ENCODE measurements at places on chromosomes 5 and 9.

DNA sequence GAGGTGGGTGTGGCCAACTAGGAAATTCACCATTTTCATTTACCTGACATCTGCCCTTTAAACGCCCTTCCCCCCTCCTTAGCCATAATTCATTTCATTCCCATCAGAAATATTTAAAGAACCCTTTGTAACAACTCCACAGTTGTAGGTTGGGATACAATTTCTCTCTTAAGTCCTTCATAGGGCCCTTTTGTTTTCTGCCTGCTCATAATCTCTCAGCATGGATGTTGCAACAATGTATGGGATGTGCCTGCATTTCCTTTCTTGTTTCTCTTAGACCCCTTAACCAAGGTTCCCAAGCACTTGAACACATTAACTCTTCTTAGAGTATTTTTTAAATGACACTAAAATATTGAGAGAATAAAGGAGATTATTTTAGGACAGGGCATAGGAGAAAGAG, 51.7 kb upstream of the MYO10 start:
- no peak for DNase-seq

DNA sequence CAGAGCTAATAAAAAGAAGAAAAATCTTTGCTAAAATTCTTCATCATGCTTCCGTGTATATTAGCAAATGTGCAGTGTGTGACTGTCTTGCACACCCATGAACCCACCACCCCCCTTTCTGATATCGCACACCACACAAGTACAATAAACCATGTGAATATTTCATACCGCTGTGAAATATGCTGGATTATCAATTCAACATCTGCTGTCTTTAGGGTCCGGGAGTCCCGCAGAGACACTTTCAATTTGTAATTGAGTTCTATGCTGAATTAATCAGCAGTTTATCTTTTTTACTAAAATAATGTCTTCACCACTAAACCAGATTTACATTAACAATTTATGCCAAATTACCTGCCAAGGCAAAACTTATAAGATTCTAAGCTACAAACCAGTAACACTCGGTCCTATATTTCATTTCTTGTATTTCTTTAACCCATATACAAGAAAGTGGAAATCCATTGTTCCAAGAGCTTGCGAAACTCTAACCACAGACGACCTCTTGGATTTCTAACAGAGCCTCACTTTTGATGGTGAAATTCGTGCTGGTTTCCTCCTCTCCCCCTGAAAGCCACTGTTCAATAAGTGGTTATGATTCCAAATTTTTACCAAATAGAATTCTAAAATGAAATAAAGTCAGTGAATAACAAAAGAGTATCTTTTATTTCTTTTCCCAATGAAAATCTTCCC, 44.2 kb downstream of the PSMB7 start:
- no peak for DNase-seq

- DNase-seq, result no peak
Observed at GRCh38 chr9:87125819-87126218, 178.5 kb upstream of the GAS1 start.

DNA sequence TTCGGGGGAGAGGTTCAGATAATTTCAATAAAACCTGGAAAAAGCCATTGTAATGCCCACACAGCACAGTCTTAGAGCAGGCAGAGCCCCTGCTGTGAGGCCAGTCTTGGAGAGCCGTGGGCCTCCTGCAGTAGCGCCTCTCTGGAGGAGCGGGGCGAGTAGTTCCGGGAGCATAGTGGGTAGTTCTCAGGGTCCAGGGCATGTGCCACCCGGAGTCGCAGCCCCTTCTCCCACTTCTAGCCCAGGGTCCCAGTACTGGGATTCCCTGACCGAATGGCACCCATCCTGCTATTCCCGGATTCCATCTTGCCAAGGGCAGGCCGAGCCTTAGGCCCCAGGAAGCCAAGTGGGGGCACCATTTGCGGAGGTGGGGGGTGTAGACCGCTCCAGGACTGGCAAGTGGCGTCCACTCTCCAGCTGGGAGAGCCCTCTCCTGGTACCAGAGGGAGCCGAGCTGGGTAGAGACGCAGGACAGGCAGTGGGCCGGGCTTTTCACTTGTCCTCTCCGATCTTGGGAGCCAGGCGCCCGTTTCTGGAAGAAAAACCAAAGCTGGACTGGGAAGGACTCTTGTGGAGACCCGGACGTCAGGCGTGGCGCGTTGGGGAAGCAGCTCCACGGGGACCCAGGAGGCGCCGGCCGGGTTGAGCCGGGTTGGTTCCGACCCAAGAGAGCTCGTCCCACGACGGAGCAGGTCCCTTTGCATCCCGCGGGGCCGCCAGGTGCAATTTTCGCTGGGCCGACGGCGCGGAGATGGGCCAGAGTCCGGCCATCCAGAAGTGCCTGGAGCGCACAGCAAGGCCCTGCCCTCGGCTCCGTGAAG, 12.1 kb downstream of the PROP1 start:
- DNase-seq, result no peak

DNA sequence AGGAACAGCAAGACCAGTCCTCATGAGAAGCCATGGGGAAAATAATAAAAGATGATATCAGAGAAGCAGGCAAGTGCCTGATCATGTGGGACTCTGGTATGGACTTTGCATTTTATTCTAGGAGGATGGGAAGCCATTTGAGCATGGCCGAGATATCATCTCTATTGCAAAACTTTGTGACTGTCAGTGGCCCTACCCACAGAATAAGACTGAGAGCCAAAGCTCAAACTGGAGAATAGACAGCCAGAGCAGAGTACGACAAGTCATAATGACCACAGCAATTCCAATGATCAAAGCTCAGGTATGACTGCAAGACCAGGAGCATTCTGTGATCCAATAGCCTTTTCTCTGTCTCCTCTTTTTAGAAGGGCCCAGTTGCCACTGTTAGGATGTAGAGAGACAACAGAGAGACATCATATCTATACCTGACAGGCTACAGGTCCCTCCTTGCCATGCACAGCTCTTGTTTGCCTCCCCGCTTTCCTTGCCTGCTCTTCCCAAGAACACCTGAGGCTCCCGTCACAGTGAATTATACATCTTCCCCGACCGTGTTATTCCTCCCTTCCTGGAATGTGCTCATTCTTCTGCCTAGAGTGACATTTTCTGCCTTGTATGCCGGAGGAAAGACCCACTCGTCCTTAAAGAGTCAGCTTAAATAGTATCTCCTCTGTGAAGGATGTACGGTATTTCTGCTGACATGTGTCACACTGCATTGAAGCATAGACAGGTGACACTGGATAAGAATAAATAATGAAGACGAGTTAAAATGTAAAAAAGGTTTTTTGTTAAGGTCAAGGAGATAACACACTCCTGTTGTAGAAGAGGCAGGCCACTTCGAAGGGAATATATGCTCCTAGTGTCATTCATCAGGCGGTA, 248.7 kb upstream of the MAP3K1 start:
- DNase-seq, result no peak

DNA sequence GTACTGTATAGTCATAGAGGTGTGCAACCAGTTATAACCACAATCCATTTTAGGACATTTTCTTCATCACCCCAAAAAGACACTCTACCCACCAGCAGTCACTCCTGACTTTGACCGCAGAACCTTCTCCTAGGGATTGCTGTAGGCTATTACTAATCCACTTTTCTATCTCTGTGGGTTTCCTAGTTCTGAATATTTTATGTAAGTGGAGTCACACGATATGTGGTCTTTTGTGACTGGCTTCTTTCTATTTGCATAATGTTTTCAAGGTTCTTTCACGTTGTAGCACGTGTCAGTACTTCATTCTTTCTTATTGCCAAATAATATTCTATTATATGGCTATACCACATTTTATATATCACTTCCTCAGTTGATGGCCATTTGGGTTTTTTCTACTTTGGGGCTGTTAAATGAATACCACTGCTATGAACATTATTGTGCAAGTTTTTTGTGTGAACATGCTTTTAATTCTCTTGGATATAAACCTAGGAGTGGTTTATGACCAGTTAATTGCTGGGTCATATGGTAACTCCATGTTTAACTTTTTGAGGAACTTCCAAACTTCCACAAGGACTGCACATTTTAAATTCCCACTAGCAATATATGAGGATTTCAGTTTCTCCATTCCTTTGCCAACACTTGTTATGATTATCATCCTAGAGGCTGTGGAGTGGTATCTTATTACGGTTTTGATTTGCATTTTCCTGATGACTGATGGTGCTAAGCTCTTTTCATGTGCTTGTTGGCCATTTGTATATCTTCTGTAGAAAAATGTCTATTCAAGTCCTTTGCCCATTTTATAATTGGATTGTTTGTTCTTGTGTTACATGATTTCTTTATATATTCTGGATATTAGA, 37.8 kb downstream of the MRRF start:
- no peak for DNase-seq

- DNase-seq, result no peak
Observed at GRCh38 chr9:86624630-86625029, 270.4 kb upstream of the TUT7 start.

DNA sequence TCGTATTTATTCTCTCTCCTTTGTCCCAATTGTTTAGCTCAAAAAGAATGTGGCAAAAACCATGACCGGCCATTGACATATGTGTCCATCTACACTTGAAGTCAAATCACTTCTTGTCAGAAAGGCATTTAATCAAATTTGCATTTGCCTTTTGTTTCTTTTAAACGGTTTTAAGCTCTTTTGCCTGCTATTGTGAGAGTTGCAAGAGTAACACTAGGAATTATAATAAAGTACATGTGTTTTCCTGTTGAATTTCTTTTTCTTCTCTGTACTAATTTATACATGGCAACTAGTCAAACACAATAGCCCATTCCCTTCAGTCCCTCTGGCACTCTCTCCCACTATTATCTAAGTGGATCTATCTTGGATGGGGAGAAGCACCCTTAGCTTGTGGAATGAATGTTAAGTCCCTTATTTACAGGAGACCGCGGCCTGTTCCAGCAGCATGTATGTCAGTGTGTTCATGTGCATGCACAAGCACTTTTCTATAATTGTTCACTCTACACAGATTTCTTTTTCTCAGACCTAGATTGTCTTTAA, 3.2 kb downstream of the ADAMTSL1 start:
- no peak for DNase-seq

- DNase-seq, result no peak
Observed at GRCh38 chr5:158470764-158471534, 612.0 kb upstream of the CLINT1 start.

- DNase-seq, result no peak
Observed at GRCh38 chr9:1939926-1940368, 75.2 kb upstream of the SMARCA2 start.

DNA sequence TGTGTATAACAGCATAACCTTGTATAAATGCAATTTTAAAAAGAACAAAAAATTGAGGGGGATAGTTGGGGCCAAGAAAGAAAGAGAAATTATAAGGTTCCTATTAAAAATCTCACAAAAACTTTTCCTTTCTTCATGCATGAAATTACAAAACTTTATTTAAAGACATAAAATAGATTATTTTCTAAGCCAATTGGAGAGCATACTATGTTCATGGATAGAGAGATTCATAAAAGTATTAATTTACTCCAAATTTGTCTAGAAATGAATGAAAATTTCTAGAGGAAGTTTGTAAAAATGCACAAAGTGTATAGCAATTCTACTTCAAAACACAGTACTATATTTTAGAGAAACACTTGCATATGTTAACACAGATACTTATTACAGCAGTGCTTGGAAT, 200.4 kb downstream of the PCSK1 start:
- DNase-seq, result no peak

- DNase-seq, result peak; percentile 18
Observed at GRCh38 chr5:112418659-112419163, 366 bp downstream of the EPB41L4A start.

- DNase-seq, result no peak
Observed at GRCh38 chr9:7259544-7260241, 501.9 kb downstream of the KDM4C start.

- DNase-seq, result no peak
Observed at GRCh38 chr5:22354956-22355355, 498.2 kb downstream of the CDH12 start.

DNA sequence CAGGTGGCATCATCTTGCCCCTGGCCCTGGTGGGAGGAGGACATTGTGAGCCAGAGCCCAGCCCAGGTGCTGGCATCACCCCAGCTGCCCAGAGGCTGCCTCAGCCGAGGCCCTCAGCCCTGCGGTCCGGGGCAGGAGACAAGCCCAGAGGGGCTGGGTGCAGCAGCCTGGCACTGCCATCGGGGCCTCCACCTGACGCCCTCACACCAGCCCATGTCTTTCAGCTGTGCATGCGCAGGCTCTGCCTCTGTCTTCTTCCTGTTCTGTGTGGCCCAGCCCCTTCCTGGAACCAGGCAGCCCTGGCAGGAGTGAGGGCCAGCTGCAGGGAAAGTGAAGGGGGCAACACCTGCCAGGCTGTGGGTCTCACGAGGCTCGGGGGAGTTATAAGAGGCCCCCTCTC, 4.8 kb upstream of the CEL start:
- no peak for DNase-seq

DNA sequence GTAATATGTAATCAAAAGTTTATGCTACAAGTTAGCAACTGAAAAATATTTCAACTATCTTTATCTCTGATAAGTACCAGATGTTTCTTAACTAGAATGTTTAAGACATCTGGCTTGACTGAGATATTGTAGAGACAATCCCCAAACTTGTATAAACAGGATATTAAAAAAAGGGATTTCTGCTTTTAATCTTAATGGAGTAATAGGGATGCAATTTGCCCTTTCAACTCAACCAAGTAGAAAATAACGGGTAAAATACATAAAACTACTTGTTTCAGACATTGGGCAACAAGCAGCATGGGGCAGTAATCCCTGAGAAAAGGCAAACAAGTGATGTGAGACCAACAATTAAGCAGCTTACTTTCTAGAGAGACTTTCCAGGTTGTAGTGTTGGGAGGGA, 9.4 kb upstream of the ADAMTS12 start:
- DNase-seq, result no peak

DNA sequence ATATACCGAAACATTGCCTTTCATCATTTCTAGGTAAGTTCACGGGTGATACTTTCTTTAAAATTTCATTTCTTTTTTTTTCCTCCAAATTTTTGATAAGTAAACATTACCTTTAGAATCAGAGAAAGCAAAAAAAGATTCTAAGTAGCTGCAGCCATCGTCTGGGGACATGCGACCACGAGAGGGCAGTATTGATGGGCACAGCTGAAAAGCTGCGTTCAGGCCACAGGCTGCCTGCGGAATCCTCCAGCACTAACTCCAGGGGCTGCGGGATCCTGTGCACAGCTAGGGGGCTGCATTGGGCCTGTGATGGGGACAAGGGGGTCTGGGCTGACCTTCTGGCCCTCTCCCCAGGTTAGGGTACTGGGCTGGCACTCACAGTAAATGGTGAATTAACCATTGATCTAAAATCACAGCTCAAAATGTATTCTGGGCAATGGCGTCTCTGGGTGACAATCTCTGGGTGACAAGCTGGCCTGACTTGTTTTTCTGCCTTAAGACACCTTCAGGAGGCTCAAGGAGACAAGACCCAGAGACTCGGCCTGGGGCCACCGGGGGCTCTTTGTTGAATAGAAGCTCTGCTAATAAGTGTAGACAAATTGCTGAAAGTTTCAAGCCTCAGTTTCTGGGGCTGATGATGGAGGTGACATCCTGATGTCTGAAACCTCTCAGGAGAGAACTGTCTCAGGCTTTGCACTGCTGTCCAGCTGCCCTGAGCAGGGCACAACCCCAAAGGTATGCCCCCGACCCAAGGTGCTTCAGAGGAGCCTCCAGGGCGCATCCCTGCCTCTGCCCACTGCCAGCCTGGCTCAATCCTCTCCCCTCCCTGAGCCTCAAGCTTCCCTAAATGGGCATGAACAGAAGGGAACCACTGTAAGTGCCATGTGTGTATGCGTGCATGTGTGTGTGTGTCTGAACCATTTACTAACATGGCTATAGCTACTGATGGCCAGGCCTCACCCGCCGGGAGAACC, 44.3 kb upstream of the SARDH start:
- peak; percentile 65 for DNase-seq

GRCh38 chr5:119353213-119353612, 2.6 kb upstream of the TNFAIP8 start:
- no peak for DNase-seq

- DNase-seq, result no peak
Observed at GRCh38 chr5:57360871-57361270, 121.7 kb downstream of the ACTBL2 start.
